ENCODE measurements at places on chromosomes 12 and 14.

DNA sequence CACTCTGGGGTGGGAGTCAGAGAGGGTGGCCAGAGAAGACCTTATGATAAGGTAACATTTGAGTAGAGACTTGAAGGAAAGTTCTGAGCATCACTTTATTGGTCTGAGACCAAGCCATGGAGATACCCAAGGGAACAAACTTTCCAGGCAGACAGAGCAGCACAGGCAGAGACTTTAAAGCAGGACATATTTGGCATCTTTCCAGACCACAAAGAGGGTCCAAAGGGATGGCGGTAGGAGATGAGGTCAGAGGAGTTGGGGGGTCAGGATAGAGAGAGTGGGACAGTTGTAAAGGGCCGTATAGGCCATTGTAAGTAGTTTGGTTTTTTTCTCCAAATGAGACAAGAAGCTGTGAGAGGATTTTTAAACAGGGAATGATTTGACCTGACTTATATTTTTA lies 344.4 kb downstream of the SEC23A start:
- no peak for DNase-seq

- DNase-seq: no peak
Measured at GRCh38 chr12:26817183-26817591, 15.8 kb downstream of the ITPR2 start.

GRCh38 chr14:56744016-56744415 lies 66.3 kb downstream of the OTX2 start:
- DNase-seq: no peak

- no peak for DNase-seq
Measured at GRCh38 chr12:51373187-51373586, 18.0 kb downstream of the GALNT6 start.

- no peak for DNase-seq
Measured at GRCh38 chr12:132537049-132537448, 47.1 kb downstream of the FBRSL1 start.

DNA sequence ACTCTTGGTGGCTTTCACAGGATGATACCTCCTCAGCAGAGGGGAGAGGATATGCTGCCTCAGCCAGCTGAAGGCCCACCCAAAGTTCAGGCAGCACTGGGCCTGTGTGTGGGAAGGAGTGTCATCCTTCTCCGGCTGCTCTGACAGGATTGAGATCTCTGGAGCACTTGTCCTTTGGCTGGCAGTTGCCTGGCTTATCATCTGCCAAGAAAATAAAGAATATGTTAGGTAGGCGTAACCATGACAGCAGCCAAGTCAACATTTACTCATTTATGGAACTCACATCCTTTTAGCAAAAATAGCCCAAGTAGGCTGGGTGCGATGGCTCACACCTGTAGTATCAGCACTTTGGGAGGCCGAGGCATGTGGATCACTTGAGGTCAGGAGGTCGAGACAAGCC lies 68.5 kb downstream of the PPFIBP1 start:
- DNase-seq: no peak
